NCI-H2081 treated with DMSO at 0.1 percent for 48 hours (cell line): ENCODE measurements at places on chromosomes 2 and 18.

DNA sequence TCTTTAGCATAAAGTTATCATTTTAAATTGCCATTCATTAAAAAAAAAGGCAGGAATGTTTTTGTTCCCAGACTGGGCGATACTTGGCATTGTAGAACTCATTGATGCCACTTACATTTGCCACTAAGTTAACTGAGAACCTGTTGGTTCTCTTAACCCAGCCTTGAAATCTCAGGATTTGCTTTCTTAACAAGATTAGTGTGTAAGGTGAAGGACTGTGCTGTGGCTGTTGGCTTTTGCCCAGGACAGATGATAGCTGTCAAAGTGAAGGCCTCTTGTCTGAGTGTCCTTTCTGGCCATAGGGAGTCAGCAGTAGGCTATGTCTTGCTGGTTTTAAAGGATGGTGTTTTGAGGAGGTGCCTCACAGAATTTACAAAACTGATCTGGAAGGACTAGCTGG lies 2.6 kb downstream of the DPYSL5 start:
- no peak for DNase-seq

- no peak for DNase-seq
Measured at GRCh38 chr2:238510911-238511613, 84.3 kb downstream of the ASB1 start.

DNA sequence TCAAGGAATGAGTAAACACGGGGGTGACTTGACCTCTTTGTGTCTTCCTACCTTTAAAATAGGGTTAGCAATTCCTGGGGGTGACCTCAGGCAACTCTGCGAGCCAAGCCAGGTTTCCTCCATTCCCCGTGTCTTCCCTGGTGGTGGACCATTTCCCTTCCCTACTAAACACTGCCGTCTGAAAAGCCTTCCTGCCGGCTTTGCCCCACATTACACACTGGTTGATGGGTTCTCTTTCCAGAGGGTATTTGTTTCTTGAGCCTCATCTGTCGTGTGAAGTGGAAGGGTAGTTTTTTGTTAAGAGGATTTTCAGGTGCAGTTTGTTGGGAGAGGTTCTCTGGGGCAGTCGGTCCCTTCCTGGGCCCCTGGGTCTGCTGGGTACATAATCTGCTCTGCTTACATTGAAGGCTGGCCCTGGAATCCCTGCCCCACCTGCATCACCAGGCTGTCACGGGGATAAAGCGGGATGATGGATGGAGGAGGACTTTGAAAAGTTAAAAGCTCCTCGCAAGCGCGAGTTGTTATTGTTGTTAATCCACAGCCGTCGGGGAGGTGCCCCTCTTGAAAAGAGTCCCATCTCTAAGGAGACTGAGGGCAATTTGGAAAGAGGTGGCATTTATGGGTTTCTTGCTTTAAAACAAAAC lies 175.4 kb upstream of the SPRED2 start:
- no peak for DNase-seq

DNA sequence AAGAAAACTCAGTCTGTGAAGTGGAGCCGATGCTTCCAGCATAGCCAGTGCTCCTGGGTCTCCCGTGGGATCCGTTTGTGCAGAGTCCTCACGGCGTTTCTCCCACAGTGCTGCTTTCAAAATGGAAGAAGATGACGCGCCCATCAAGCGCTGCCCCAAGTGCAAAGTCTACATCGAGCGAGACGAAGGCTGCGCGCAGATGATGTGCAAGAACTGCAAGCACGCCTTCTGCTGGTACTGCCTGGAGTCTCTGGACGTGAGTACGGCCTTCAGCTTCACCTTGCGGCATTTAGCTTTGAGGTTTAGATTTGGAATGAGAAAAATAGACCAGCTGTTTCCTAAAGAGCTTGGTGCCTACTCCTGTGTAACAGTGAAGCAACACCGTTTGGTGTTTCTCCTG lies 107.0 kb downstream of the RNF144A start:
- no peak for DNase-seq

GRCh38 chr2:234286118-234286598 lies 210.7 kb downstream of the ARL4C start:
- no peak for DNase-seq

- no peak for DNase-seq
Measured at GRCh38 chr2:158143703-158144360, 42.2 kb downstream of the UPP2 start.

- no peak for DNase-seq
Measured at GRCh38 chr18:63829886-63830285, 54.7 kb downstream of the SERPINB7 start.

DNA sequence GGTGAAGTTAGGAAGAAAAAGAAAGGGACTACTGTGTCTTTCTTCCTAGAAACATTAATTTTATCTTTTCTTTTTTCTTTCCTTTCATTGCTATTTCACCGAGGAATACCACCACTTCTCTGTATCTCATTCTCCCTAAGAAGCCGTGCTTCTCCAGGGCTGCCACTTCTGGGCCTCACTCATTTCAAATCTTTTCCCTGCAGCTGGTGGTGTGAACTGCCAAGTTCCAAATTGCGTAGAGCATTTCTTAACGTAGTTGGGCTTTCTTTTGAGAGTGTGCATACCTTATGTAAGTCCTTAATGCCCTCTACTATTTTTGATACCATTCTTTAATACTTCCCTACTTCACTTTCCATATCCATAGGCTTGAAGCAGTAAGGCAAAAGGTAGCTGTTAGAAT lies 66.7 kb upstream of the CYP1B1 start:
- DNase-seq = no peak

- DNase-seq = no peak
Measured at GRCh38 chr2:20250436-20250835, 25.5 kb upstream of the SDC1 start.

DNA sequence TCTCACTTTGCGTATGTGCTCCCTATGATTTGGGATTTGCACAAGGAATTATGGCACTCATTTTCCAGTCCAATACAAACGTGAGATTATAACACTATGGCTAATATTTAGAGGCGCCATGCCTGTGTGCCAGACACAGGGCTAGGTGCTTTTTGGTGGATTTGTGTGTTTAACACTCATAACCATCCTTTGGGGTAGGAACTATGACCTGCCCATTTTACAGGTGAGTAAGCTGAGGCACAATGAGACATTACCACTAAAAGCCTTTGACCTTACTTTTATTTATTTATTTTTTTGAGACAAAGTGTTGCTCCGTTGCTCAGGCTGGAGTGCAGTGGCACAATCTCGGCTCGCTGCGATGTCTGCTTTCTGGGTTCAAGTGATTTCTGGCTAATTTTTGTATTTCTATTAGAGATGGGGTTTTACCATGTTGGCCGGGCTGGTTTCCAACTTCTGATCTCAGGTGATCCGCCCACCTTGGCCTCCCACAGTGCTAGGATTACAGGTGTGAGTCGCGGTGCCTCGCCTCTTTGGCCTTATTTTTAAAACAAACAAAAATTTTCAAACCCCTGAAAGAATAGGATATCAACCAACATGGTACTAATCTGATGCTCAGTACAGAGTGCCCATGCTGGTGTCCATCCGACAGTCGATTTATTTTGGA lies 26.6 kb upstream of the GLI2 start:
- DNase-seq = no peak

- DNase-seq = no peak
Measured at GRCh38 chr18:57904535-57904934, 101.4 kb upstream of the ATP8B1 start.

DNA sequence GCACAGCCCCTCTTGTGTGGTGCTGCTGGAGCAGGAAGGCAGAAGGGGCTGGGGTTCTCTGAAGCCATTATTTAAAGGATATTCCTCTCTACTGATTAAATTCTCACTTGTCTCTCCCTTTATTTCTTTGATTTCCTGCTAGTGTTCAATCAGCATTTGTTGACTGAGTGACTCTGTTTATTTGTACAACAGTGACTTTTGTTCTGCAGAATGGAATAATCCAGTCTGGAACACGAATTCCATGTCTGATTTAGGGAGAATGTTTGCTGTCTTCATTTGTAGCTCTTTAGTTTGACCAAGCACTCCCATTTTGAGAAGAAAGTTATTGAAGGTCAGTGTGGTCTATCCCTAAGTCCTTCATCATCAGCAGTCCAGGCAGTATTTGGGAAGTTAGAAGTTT lies 141.2 kb downstream of the SETBP1 start:
- DNase-seq = no peak

- no peak for DNase-seq
Measured at GRCh38 chr2:60819155-60819862, 62.1 kb upstream of the REL start.

DNA sequence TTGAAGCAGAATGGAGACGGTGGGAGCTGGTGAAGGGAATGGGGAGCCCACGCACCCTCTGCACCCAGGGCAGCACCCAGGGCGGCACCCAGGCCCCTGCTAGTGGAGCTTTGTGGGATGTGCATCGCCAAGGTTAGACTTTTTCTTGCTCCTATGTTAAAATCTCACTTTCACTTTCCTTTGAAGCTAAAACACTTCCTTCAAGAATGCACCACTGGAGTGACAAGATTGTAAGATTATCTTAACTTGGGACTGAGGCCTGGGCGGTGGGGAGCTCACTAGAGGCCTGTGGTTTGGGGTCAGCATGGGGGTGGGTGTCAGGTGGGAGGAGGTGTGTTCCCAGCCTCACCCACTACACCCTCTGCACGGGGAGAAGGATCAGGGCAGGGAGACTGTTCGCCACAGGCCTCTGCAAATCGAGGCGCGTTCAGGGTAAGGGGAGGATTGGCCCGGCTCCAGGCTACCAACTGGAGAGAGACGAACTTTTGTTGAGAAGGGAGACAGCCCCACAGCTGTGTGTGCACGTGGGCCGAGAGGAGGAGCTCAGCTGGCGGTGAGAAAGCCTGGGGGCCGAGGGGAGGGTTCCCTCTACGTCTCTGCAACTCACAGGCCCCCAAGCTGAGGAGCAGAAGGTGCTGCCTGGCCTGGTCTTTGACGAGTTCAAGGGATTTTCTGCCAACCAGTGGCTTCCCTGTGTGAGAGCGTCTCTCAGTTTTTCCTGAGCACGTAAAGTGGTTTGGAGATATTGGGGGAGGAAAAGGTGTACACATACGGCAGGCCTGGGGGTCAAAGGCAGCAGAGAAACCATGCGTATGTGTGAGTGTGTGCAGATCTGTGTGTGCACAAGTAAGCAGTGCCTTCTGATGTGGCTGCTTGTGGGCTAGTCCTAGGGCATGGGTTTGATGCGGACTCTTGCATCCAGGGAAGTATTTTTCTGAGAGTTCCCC lies 147.7 kb downstream of the KLHL29 start:
- DNase-seq = no peak

DNA sequence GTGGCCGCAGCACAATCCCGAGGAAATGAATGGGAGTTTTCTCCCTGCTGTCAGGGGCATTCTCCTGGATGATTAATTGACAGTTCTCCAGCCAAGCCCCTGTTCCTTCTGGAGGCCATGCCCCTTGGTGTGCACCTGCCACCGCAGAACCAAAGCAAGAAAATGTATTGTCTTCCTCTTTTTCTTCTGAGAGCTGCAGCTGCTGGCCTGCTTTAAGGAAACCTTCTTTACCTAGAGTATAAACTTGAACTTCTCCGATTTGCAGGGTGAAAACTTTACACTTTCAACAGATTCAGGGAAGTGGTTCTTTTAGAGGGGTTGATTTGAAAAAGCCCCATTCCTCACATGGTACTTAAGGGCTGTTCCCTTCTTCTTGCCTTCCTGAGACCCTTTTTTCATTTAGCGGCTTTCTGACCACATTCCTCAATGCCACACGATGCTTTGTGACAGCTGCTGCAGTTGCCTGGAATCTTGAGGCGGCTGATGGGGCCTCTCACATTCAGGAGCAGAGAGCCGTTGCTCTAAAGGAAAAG lies 402.8 kb downstream of the TXNL1 start:
- DNase-seq = no peak

DNA sequence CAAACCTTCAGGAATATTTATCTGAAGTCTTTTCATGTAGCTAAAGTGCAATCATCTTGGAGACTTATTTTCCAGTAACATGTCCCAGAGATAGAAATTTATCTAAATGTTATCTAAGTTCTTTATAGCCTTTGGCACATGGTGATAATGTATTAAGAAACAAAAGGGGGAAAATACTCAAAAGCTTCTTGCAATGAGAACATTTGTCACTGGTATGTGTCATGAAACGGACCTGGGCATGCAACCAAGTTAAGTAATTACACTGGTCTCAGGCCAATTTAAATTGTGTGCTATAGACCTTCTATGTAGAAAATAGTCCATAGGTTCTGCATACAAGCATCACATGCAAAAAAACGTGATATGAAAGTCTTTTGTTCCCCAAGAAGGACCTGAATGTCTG lies 136.2 kb downstream of the SLC8A1 start:
- DNase-seq = peak; percentile 21

GRCh38 chr18:68033466-68033865 lies 516.9 kb upstream of the DSEL start:
- DNase-seq = no peak

DNA sequence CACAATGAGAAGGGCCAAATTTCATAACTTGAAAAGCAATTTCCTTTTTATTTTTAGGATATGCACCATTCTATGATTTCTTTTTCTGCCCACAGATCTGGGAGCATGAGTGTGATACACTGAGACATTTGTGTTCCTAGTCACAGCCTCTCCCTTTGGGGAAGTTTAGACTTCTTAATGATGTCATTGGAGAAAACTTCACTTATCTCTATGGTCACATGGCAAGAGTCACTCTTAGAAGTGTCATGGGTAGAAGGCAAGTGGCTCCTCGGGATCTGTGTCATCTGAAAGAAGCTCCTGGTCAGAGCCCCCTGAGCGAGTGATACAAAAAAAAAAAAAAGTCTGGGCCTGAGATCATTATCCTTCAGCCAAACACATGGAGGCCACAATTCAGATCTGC lies 62.5 kb upstream of the LGALSL start:
- no peak for DNase-seq

DNA sequence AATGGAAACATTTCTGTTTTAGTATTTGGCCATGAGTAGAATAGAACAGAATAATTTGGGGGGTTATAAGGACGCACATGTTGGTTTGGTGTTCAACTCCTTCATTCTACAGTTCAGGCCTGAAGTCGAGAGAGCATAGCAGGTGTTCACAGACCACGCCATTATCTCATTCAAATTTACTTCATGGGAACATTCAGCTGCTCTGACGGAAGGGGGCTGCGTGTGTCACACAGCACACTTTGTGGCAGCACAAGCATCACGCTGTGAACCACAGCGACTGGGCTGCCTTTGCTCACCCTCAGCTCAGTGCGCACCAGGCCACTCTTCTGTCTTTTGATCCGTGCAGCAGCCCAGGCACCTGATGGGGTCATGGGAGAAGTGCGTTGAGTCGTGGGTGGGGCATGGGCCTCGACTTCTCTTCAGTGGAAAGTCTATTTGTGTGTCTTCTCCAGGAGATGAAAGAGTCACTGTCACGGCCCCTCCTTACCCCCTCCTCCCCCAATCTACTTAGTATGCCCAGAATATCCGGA lies 348.6 kb upstream of the SALL3 start:
- DNase-seq = no peak

- no peak for DNase-seq
Measured at GRCh38 chr2:219228911-219229304, 528 bp downstream of the ATG9A start.
